ENCODE measurements at places on chromosomes 13 and 19.

DNA sequence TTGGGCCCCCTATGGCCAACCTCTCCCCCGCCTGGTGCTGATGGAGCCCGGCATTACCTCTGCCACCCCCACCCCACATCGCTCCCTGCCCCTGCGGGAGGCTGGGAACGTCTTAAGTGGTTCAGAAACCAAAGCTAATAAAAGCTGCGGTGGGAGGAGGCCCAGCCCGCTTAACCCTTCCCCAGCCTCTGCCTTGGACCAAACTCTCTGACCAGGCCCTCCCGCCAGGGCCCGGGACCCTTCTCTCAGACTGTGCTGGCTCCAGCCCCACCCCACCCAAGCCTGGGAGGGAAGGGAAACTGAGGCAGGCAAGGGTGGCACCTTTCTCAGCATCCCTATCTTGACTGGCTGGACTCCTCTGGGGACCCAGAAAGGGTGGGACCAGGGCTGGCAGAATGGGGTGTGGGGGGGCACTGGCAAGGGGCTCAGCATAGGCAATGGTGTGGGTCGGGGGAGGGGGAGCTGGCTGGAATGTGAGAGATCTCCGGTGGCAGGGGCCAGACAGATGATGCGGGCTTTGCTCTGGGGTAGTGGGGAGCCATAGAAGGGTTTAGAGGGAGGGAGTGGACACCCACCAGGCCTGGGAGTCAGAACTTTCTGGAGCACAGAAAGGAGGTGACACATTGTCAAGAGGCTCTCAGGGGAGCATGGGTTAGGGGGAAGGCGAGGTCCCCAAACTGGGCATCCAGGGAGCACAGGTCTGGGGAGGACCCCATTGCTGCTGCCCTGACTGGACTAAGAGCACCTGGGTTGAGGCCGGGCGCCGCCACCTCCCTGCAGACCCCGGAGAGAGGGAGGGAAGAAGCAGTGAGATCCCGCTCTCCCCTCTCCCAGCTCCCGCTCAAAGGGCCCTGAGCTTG lies 21.9 kb downstream of the SMIM24 start:
- no peak for DNase-seq

DNA sequence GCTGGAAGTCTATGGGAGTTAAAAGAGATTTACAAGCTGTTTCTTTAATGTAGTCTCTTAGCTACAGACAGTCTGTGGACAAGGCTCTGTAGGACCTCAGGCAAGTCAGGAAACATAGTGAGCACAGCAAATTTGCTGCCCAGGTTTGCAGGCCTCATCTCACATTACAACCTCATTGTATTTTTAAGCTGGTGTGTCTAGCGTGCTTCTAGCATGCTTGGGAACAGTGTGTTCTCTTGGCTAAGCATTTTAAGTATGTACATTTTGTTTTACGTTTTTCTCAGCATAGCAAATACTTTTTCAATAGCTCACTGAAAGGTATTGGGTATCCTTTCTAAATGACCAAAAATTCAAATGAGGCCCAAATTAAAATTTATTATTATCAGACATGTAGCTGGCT lies 113.2 kb downstream of the STARD13 start:
- no peak for DNase-seq

DNA sequence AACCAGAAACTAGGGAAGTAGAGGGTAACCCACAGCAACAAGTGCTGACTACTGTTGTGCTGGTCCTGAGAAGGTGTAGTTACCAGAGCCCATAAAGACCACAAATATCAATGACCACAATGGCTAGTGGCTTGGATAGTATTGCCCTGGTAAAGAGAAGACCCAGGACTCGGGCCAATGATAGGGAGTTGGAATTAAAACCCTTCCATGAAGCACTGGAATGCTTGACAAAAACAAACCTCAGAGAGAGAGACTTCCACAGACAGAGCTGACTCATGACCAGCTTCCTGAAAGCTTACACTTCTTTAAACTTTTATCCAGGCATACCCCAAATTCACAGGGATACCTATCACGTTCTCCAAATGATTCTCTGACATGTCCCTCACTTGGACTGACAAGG lies 60.5 kb downstream of the WDR87 start:
- DNase-seq, result no peak

GRCh38 chr13:40680659-40681323 lies 14.3 kb upstream of the FOXO1 start:
- DNase-seq, result no peak

GRCh38 chr13:60925686-60926085 lies 490.0 kb downstream of the PCDH20 start:
- DNase-seq, result no peak

GRCh38 chr13:51333826-51334225 lies 5.7 kb upstream of the SERPINE3 start:
- no peak for DNase-seq

- DNase-seq, result no peak
Observed at GRCh38 chr13:59464926-59465325, 698.8 kb downstream of the DIAPH3 start.

DNA sequence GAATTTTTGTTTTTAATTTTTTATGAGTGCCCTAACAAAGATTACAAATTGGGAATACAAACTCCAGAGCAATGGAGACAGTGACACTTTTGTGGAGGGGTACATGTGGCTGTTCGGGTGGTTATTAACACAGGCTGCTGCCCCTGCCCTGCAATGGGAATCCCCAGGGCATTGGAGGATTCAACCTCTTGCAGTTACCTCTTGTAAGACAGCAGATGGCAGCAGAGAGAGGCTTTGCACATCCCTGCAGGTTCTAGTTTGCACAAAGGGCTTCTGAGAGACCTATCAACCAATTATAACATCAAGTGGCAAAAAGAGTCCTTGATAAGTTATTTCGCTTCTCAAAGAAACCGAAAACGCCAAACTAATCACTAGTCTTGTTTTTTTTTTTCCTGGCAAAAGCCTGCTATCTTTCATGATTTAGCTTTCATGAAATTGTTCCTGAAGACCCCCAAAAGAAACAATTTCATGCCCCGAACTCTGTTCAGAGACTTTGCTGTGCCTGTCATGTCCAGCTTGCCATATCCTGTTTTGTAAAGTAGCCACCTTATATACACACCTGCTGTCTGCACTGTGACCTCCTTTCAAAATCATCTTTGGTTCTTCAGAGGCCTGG lies 10.4 kb downstream of the GJB2 start:
- DNase-seq, result peak; percentile 41

DNA sequence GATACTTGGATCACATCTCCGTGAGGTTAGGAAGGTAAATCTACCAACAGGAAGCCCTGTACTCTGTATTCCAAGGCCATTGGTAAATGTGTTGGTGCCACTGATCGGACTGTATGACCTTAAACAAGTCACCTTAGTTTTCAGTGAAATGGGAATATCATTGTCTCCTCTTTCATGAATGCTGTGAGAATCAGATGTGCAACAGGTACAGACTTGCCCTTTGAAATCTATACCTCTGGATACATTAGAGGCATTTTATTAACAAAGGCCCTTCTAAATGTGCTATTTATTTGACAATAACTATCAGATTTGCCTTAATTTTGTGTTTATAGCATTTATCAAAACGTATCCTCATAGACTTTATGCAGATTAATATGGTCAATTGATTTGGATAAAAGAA lies 11.0 kb downstream of the NHLRC3 start:
- DNase-seq, result no peak

DNA sequence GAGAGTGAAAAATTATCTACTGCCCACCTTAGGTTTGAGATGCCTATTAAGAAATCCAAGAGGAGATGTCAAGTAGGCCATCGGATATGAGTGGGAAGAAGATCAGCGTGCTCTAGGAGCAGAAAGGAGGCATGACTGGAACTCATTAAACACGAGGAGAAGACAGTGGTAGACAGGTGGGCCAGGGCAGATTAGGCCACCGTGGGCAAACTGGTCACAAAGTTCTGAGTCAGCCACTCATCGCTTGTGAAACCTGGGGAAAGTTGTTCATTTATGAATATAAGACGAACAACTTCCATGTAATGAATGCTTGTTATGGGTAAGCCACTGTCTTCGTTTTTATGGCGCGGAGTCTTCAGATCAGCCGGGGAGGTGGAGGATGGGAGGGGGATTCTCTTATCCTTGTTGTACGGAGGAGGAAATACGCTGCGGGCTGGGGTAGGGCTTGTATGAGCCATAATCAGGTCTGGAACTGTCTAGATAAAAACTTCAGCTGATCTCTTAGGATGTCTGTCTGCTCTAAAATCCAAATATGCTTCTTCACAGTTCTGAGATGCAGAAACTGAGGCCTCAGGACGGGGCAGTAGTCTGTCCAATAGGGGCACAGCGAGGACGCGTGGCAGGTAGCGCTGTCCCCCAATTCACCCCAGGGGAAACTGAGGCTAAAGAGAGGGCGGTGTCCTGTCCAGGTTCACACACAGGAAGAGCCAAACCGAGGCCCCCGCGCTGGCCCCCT lies 1.1 kb upstream of the ZNF444 start:
- no peak for DNase-seq

DNA sequence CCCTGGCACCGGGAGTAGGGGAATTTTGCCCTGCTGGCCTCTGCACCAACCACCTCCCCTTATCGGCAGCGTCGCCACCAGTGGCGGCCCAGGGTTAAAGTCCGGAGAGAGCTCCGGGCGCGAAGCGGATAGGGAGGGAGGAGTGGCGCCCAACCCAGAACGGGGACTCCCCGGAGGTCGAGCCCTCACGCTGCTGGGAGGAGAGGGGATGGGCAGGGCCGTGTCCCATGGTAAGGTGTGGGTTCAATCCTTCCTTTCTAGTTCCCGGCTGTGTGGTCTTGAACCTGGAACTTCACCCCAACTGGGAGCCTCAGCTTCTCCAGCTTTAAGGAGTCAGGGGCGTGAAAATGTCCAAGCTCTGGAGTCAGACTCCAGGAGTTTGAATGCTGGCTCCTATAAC lies 23.3 kb upstream of the BCL3 start:
- no peak for DNase-seq

- peak; percentile 79 for DNase-seq
Observed at GRCh38 chr19:6737873-6738786, 750 bp upstream of the GPR108 start.

- DNase-seq, result no peak
Observed at GRCh38 chr19:29505097-29505824, 20.5 kb upstream of the VSTM2B start.

DNA sequence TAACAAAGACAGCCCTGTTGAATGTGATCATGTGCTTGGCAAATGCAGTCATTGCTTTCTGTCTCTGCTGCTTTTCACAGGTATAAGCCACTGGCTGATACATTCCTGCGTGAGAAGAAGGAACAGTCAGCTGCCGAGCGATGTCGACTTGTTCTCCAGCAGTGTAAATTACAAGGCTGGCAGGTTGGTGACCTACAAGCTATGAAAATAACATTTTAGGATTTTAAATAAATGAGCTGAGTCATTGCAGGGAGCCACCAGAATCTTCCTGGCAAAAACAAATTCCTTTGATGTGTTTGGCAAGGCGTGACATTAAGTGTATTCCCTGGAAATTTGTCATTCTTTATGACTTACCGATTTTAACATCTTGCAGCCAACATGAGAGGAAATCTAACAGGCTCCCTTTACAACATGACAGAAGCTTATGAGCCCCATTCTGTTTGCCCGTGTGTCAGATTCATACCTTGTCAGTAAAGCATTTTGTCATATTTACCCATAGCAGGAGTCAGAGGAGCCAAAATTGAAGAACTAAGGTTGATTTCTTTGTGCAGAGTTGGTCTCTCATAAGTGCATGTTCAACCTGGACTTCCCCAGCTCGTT lies 471.4 kb downstream of the MYO16 start:
- no peak for DNase-seq

DNA sequence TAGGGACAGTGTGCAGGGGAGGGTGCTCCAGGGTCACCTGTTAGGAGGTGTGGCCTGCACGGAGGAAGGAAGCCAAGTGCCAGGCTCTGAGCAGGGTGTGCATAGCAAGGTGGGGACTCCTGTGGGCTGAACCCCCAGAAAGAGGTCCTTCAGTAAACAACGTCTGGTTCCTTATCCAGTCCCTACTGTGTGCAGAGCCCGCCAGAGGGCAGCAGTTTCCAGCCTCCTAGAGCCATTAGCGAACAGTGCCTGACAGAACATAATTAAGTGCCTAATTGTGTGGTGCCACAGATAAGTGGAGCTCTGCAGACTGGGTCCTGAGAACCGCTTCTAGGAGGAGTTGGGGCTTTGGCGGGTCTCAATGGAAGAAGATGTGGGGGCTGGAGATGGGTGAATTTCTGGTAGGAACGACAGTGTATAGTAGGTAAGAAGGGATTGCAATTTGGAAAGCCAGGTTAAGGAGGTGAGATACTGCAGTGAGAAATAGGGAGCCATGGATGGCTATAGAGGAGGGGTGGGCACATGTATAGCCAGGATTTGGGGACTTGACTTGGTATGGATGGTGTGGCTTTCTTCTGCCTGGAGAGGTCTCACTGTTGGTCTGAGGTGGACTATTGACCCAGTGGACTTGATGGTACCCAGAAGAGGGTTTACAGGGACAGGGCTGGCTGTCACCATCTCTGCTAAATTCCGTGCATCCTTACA lies 323.1 kb downstream of the ZNF536 start:
- DNase-seq, result no peak

DNA sequence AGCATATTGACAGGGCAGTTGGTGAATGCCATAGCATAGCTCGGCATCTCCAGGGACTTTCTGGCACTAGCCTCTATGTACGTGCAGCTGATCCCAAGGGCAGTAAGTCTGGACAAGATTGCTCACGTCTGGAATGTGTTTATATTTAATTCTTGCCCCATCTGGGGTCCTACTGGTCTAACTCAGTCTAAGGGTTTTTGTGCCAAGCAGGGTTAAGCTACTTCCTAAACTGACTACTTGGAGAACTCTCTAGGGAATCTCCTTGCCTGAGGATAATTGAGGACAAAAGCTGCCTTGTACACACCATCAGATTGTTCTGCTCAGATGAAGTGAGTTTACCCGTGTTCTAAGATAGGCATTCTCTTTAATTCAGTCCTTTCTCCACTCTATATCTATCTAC lies 358.1 kb downstream of the MYO16 start:
- no peak for DNase-seq

DNA sequence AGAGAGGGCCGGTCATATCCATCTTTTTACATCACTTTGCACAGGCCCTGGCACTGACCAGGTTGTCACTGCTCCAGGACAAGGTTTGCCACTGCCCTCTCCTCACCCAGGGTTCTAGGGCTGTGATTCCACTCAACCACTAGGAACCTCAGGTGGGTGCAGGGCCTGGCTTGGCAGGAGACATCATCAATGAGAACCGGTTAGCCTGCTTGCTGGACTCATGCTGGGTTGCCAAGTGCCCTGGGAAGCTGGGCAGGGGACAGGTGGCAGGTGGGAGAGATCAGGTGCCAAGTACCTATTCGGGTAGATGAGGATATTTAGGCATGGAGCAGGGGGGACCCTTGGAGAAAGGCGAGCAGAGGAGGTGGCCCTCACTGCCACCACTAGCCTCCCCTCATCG lies 4.2 kb upstream of the CERS4 start:
- DNase-seq, result no peak

DNA sequence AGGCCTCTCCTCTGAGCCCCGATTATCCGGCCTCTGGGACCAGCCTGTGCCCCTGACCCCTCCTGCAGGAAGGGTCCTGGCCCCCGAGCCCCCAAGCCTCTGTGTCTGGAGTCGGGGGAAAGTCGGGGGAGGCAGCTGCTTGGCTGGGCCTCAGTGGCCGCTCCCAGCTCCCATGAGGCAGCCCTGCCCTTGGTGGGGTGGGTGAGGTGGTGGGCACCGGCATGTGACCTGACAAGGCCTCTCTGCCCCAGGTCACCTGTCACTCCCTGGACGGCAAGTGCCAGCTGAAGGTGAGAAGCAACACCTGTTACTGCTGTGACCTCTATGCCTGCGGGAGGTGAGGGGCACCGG lies 41.5 kb downstream of the TMEM255B start:
- no peak for DNase-seq
